HS-5 (cell line): ENCODE measurements at places on chromosomes 16 and 17.
A peak's percentile ranks its signal among the peaks of the same experiment; 100 is the strongest.

- DNase-seq = no peak
These were observed 405 bp upstream of the CBLN1 start for GRCh38 chr16:49281843-49282642.

GRCh38 chr17:35901631-35902175 is 21.5 kb upstream of the CCL5 start:
- DNase-seq = no peak

DNA sequence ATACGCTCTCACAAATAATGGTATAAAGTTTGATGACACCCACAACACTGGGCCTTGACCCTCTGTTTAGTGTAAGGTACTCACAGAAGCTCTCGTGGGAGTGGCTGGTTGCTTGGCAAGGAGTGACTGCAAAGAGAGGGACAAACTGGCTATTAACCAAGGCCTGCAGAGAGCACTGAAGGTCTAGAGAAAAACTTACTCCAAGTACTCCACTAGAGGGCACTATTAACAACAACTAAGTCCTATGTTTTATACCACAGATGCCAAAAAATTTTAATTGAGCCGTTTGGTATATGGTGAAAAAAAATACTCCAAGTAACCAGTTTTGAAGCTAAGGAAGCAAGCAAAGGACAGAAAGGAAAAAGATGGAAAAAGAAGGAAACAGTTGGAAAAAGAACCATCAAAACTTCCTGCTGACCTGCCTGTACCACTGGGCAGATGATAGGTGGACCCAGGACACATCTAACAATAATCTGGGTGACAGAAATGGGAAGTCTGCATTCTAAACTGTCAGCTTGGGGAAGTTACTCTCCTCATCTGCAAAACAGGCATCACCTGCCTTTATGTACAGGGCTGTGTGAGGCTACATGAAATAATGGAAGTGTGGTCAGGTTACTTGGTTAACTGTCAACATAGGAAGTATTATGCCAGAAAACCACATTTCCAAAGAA is 23.2 kb downstream of the DYNC1LI2 start:
- no peak for DNase-seq

- DNase-seq = no peak
These were observed 163.0 kb downstream of the ABCA8 start for GRCh38 chr17:68792042-68792685.

- DNase-seq = no peak
These were observed 808 bp upstream of the ALOX15 start for GRCh38 chr17:4642286-4642685.

DNA sequence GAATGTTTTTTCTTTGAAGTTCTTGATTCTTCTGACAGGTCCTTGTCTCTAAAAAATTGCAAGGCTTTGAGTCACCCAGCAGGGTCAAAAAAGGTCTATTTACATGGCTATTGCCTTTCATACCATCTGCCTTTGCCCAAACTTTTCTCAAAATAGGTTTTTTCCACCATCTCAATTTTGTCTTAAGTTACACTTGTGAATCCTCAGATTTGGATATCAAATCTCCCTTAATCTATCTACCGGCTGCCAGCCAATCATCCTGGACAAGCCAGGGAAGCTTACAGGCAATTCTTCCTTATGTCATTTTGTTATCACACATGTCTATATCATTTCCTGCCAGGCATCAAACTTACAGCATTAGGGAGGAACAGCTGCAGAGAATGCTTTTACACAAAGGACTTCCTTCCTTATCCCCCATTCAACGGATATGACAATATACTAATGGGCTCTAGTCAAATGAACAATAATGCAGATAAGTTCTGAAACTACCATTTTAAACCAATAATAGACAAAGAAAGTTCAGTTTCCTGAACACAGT is 104.1 kb upstream of the CORO6 start:
- DNase-seq = peak; percentile 44

- no peak for DNase-seq
These were observed 6.1 kb upstream of the LIG3 start for GRCh38 chr17:34974179-34974578.

- DNase-seq = no peak
These were observed 151.5 kb upstream of the SDK2 start for GRCh38 chr17:73795730-73796129.

GRCh38 chr17:4553669-4554068 is 1.5 kb downstream of the MYBBP1A start:
- no peak for DNase-seq

DNA sequence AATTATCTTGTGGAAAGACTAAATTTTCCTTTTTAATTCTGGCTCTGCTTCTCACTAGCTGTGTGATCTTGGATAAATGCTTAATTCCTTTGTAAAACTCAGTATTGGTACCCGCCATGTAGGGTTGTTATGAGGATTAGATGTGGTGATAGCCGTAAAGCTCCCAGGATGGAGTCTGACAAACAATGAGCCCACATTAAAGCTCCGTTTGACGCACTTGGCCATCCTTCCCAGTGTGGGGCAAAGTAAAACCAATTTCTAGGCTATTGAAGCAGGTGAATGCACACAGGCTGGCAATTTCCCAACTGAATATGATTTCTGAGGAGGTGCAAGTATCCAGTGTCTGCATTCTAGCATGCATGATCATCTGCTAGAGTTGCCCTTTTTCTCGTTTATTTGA is 123.6 kb downstream of the MRTFB start:
- no peak for DNase-seq

DNA sequence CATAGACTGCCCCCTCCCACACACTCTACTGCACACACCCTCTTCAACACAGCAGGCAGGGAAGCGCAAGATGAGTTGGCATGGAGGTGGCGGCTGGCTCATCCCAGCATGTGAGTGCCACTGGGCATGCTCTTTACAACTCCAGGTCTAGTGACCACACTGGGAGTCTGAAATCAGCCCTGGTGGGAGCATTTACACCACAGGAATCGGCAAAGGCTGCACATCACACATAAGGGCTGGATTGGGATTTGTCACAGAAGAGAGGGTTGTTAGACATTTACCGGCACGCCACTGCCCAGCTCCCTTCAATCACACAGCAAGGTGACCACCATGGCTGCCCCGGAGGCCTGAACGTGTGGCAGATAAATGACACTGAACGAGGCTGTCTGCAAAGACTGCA is 49.4 kb downstream of the ENGASE start:
- DNase-seq = no peak

GRCh38 chr17:58728798-58729197 is 26.9 kb upstream of the PPM1E start:
- DNase-seq = no peak

GRCh38 chr16:67959536-67960329 is 8.7 kb downstream of the SLC12A4 start:
- no peak for DNase-seq

DNA sequence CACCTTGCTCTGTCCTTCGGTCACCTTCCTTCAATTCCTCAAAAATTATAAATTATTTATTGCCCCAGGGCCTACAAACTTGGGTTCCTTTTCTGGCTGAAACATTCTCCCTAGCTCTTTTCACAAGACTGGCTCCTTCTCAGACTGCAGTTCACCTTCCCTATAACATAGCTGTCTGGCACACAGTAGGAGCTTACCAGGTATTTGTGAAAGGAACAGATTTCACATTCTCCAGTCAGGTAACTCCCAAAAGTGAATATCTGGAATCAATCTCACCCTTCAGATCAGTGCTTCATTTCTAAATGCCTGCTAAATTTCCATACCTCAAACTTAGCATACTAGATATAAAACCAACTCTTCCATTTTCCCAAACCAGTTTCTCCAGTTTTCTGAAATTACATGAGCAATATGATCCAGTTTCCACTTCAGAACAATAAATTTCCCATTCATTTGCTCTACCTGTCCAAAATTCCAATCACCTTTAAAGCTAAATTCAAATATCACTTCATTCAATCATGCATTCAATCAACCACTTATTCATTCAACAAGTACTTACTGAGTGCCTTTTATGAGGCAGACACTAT is 6.1 kb downstream of the RFFL start:
- no peak for DNase-seq

GRCh38 chr16:73053364-73054124 is 5.6 kb upstream of the ZFHX3 start:
- DNase-seq = no peak

GRCh38 chr16:75111514-75111940 is 5.1 kb downstream of the LDHD start:
- no peak for DNase-seq

DNA sequence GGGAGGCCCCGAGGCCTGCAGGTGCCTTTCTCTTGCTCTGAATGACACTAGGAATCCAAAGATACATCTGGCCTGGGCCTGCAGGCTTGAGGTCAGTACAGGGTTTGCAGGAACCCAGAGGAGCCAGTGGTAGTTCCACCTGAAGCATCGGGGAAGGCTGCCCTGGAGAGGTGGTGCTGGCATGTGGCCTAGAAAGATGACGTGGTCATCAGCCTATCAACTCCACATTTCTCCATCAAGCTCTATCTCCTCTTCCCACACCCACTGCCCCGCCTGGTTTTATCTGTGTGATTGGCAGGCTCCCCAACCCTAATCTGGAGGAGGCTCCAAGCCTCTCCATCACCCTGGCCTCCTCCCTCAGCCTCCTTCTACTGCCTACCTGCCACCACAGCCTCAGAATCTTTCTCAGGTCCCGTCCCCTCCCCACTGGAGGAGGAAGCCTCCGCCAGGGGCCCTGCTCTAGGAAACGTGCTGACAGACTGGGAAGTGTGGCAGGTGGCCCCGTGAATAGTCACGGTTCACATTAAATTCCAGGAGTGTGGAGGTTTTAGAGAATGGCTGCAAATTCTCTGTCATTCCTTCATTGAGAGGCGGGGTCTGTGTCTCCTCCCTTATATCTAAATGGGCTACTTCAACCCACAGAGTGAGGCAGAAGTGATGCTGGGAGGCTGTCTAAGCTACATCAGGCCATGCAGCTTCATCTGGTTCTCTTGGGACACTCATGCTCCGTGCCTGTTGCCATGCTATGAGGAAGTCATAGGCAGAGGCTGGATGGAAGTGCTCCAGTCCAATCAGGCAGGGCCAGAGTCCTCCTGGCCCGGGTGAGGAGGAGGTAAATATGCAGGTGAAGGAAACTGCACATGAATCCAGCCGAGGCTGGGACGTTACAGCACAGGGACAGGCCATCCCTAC is 11.4 kb upstream of the MAP2K3 start:
- no peak for DNase-seq

DNA sequence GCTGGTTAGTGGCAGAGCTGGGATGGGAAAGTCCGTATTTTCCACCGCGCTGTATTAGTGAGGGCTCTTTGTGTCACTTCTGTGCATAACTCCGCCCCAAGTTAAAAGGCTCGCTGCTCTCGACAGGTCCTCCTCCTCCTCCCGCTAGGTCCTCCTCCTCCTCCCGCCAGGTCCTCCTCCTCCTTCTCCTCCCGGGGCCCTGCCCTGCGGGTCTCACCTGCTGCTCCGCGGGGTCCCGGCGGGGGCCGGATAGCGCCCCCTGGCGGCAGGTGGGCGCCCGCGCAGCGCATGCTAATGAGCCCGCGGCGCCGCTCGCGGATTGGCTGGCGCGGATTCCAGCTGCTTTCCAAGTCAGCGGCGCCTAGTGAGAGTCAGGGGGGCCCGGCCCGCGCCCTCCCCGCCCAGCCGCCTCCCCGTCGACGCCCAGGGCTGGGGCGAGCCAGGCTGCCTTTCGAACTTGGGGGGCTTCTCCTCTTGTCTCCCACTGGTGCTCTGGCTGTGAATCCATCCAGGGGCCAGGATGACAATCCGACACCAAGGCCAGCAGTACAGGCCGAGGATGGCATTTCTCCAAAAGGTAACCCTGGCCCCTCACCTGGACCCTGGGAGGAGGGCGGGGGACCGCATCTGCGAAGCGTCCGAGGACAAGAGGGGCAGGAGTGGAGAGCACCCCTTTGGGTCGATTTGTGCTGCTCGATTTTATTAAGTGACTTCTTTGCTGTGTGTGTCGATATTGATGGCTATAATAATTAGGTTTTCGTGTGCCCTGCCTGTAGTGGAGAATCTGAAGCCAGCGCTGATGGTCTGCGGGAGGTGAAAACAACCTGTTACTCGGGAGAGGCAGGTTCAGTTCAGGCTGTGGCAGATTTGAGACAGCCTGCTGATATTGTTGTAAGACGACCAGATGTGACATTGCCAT is at the start of gene RGS9:
TSS of gene RGS9 (plus strand) at position 350 of the 919 bp plus-strand sequence. CDS start at position 521, 171 bp downstream.
- no peak for DNase-seq

GRCh38 chr16:76661691-76662235 is 384.6 kb downstream of the CNTNAP4 start:
- no peak for DNase-seq

- DNase-seq = no peak
These were observed 11.1 kb upstream of the SLC5A11 start for GRCh38 chr16:24834459-24835335.

GRCh38 chr16:7366993-7367880 is 34.6 kb downstream of the RBFOX1 start:
- no peak for DNase-seq

GRCh38 chr17:64256913-64257807 is 5.9 kb downstream of the TEX2 start:
- DNase-seq = no peak

- no peak for DNase-seq
These were observed 171.7 kb downstream of the KATNIP start for GRCh38 chr16:27721531-27722181.

DNA sequence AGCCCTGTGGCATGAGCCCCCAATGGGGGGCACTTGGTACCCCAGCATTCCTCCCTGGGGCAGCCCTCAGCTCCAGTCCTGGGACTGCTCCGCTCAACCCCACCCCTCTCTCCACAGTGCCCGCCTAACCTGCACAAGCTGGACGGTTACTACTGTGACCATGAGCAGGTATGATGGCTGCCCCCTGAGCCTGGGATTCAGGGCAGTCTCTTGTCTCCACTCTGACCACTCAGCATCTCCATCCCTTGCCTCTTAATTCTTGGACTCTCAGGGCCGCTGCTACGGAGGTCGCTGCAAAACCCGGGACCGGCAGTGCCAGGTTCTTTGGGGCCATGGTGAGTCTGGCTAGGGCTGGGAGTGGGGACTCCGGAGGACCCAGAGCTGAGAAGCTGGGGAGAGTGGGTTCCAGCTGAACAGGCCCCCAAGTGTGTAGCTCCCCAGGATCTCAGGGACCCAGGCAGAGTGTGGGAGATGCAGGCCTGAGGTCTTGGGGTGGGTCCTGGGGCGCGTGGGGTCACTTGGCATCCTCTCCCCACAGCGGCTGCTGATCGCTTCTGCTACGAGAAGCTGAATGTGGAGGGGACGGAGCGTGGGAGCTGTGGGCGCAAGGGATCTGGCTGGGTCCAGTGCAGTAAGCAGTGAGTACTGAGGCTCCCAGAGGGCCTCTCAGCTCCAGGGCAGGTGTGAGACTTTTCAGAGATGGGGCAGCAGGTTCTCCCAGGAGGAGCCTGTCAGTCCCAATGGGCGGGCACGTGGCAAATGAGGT is 18.0 kb downstream of the ADAM11 start:
- no peak for DNase-seq
